ENCODE measurements at places on chromosomes 7 and 10.

DNA sequence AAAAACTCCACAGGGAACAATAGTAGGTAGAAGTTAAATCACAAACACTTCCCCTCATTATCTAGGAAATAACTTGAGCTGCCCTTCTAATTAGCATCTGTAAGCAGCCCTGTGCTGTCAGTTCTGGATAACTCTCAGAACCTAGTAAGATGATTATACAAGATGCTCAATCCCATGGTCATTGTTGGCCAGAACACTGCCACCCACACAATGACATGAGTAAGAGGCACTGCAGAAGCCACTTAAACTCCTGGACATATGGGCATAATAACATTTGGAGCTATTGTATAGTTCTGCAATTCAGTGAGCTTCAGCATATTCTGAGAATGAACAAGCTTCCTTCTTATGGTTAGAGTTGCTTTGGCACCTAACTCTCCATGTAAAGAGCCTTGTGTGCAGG is 153.8 kb downstream of the PLPP4 start:
- no peak for DNase-seq

DNA sequence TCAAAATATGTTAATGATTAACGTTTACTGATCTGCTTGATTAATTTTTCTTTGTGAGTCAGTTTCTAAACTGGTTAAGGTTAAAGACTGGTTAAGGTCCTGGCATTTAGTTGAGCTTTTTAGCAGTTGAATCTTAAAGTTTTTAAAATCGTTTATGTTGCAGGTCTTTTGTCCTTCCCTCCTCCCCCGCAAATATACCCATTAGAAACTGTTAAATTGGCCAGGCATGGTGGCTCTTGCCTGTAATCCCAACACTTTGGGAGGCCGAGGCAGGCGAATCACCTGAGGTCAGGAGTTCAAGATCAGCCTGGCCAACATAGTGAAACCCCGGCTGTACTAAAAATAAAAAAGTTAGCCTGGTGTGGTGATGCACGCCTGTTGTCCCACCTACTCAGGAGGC is 100.9 kb downstream of the PODXL start:
- no peak for DNase-seq

GRCh38 chr10:37495415-37495814 is 362.0 kb downstream of the ZNF248 start:
- DNase-seq = no peak

DNA sequence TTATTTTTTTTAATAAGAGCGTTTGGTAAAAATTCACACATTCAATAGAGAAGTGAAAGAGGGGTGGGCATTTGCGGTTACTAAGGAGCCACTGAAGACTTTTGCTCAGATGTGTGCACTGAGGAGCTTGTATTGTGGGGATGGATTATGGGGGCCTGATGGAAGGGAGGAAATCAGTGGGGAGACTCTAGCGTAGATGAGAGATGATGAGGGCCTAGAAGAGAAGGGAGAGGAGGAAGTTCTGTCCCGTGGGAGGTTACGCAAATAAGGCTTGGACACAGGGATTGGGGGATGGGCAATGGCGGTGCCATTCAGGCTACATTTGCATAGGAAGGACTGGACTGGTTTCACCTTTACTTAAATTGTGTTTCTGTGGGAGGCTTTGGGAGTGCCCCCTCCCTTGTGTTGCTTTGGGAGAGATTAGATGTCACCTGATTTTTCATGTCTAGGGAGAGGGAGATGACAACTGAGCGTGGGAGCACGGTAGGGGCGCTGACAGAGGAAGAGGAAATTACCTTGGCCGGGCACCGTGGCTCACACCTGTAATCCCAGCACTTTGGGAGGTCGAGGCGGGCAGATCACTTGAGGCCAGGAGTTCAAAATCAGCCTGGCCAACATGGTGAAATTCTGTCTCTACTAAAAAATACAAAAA is 2.2 kb upstream of the HIP1 start:
- no peak for DNase-seq

GRCh38 chr7:50567715-50568261 is 2.6 kb upstream of the DDC start:
- DNase-seq = no peak

DNA sequence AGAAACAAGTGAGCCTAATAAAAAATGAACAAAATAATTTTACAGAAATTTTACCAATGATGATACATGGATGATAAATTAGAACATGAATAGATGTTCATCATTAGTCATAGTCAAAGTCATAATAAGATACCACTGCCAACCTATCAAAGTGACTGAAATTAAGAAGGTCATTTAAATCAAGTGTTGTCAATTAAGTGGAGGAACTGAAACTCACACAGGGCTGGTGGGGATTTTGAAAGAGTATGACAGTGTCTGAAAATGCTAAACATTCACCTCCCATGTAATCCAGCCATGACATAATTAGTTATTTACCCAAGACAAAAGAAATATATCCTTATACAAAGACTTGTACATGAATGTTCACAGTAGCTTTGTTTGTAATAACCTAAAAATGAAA is 57.1 kb upstream of the DYNC1I1 start:
- DNase-seq = no peak

DNA sequence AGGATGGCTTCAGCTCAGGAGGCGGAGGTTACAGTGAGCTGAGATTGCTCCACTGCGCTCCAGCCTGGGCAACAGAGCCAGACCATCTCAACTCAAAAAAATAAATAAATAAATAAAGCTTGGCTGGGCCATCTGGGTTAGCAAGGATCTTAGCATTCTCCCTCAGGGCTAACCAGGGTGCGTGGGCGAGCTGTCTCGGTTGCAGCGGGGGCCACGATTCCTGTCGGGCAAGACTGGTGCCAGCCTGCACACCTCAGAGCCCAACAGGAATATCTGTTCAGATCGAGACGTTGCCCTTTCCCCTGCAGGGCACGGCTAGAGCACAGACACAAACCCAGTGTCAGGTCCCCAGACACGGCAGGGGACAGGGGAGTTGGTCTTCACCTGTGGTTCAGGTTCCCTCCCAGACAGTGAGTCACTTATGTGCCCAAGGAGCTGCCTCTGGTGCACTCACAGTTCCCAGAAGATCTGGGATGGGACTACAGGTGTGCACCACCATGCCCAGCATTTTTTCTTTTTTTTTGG is 75.5 kb upstream of the GTF2I start:
- DNase-seq = no peak

GRCh38 chr10:17061418-17061817 is 68.2 kb downstream of the CUBN start:
- no peak for DNase-seq

- DNase-seq = no peak
These were observed 25.5 kb downstream of the VSIR start for GRCh38 chr10:71747551-71748523.

DNA sequence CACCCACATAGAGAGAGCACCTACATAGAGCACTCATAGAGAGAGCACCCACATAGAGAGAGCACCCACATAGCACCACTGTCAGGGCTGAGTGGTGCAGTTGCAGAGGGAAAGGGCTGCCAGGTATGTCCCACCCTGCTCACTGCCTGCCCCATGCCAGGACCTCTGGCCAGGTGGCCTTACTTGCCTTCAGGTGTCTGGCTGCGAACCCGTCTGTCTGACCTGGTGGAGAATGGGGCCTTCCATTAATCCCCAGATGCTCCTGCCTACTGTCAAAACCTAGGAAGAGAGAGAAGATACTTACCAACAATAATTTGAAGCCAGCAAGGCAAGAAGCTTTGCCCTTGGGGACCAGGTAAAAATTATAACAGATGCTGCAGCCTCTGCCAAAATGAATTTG is 51.1 kb downstream of the INSIG1 start:
- no peak for DNase-seq

GRCh38 chr7:99106821-99107241 is 37.1 kb downstream of the SMURF1 start:
- no peak for DNase-seq

DNA sequence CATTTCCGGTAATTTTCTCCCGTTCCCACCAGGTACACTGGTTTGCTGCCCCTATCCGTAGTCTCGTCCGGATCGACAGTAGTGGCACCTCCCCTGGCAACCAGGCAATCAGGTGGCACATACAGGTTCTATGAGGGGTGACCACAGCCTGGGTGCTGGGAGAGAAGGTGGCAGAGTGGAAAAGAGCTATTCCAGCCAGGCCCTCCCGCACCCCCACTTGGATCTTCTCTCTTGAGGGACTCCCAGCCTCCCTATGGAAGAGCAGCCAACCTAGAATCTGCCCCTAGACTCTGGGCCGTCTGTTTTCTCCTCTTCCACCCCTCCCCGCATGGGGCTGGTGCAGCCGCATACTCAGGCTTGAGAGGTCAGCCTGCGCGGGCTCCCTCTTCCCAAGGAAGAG is 58.6 kb downstream of the GPR26 start:
- no peak for DNase-seq

DNA sequence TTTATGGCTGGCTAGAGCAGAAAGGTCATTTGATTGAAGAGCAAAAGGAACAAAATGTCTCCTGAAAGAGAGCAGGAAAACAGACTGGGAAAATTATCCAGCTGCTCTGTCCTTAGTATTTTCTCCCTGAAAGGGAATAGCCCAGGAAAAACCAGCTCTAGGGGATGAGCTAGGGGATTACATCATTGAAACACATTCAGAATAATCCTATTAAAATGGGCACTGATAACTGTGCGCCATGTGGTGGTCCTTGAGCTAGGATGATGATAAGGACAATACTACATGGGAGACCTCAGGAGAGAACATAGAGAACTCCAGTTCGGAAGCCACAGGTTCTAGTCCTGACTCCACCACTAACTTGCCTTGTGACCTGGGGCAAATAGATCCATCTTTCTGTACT is 873.8 kb downstream of the TYW1 start:
- DNase-seq = no peak

GRCh38 chr7:108234971-108235450 is 104.8 kb upstream of the LAMB4 start:
- no peak for DNase-seq

DNA sequence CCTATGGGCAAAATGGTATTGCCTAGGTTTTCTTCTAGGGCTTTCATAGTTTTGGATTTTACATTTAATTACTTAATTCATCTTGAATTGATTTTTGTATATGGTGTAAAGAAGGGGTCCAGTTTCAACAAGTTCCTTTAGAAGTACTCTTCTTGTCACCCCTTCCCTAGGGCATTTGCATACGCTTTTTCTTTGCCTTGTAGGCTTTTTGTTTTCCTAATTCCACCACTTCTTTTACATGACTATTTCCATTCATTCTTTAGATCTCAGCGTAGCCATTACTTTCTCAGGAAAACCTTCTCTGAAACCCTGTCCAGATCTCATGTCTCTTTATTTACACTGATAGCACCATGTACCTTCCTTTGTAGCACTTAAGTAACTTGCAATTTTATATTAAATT is 648.6 kb downstream of the XPNPEP1 start:
- no peak for DNase-seq

DNA sequence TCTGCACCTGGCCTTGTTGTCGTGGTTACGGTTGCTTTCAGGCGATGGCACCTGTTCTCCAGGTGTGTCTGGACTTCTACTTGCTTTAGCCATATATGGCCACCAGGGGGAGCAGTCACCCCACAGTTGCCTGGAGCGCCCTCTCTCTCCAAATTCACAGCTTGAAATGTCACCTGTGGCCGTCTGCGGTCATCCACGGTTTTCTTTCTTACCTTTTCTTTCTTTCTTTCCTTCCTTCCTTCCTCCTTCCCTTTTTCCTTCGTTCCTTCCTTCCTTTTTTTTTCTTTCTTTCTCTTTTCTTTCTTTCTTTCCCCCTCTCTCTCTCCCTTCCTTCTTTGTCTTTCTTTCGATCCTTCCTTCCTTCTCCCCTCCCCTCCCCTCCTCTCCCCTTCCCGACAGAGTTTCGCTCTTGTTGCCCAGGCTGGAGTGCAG is 150.5 kb upstream of the VKORC1L1 start:
- no peak for DNase-seq

DNA sequence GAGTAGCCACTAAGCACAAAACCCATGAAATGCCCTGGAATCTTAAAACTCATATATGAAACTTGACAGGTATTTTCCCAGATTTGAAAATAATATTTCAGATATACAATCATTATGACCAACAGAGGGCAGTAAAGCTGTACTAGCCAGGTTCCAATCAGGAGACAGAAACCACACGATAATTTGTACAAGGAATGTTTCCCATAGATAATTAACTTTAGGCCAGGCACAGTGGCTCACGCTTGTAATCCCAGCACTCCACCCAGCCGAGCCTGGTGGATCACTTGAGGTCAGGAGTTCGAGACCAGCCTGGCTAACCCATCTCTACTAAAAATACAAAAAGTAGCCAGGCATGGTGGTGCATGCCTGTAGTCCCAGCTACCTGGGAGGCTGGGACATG is 31.0 kb upstream of the NUB1 start:
- DNase-seq = no peak

DNA sequence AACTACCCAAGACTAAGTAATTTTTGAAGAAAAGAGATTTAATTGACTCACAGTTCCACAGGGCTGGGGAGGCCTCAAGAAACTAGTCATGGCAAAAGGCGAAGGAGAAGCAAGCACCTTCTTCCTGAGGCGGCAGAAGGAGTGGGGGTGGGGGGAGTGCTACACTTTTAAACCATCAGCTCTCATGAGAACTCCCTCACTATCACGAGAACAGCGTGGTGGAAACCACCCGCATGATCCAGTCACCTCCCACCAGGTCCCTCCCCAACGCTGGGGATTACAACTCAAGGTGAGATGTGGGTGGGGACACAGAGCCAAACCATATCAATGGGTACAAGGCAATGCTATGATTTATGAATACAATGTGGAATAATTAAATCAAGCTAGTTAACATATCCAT is 241.9 kb downstream of the PTPRN2 start:
- no peak for DNase-seq

DNA sequence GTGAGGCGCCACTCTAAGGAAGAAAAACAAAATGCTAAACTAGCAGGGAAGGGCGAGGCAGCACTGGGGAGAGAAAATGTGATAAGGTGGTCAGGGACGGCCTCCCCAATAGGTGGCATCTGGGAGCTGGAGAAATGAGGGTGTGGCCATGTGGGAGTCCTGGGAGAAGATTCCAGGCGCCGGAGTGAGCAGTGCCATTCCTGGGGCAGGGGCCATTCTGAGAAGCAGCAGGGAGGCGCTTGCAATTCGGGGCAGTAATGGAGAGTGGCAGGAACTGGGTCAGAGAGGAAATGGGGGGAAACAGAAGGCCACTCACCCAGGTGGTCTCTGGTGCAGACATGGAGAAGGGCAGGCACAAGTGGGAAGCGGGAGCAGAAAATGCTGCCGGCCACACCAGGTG is 61.8 kb upstream of the LRRC18 start:
- no peak for DNase-seq

Measured in cortex of kidney (tissue), 1 donor.